ENCODE measurements at places on chromosomes 7 and 10.

DNA sequence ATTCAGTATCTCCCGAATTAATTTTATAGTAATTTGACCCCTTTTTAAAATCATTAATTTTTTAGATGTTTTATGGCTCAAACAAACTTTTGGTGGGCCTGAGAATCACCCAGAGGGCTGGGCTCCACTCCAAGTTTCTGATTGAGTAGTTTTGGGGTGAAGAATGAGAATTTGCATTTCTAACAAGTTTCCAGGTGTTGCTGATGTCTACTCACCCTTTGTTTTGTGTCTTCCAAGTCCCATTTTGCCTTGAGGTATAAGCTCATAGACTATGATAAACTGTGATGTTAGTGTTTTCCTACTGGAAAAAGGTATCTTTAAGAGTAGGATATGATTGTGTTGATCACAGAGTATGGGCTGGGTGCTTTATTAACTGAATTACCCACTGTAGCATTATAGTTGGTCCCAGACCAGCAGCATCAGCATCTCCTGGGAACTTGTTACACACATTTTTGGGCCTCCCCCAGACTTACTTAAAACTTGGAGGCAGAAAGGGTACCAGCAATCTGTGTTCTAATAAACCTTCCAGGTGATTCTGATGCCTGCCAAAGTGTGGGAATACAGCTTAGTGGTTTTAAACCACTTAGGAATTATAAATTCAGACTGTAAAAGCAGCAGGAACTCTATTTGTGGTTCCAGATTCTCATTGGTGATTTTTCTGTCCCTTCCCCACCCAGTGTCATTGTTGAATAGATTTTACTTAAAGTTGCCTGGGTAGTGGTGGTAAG is 19.1 kb downstream of the ZNRF2 start:
- DNase-seq = no peak

GRCh38 chr7:50534690-50535290 is 30.4 kb downstream of the DDC start:
- peak; percentile 97 for DNase-seq

GRCh38 chr10:112756235-112756527 is 193.9 kb upstream of the TCF7L2 start:
- DNase-seq = no peak

GRCh38 chr10:116080553-116080952 is 192.5 kb downstream of the GFRA1 start:
- DNase-seq = no peak

DNA sequence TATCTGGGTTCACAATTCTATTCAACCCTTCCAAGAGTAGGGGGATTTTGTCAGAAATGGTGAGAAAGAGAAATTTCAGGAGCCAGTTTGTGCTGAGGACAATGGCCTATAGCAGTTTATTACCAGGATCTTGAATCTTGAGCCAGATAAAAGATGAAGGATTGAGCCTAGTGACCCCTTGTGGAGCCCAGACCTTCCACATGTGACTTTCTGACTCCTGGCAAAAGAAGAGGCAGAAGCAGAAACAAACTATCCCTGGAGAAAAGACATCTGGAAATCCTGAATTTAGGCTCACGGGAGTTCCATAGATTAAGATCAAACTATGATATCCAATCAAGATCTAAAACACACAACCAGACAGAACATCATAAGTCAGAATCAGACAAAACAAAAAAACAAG is 60.9 kb upstream of the CHRM2 start:
- no peak for DNase-seq

- no peak for DNase-seq
Measured at GRCh38 chr10:21499701-21500577, 25.5 kb downstream of the SKIDA1 start.

- no peak for DNase-seq
Measured at GRCh38 chr10:11557513-11557912, 53.9 kb downstream of the USP6NL start.

- DNase-seq = no peak
Measured at GRCh38 chr10:53638006-53638405, 865.4 kb upstream of the MBL2 start.

DNA sequence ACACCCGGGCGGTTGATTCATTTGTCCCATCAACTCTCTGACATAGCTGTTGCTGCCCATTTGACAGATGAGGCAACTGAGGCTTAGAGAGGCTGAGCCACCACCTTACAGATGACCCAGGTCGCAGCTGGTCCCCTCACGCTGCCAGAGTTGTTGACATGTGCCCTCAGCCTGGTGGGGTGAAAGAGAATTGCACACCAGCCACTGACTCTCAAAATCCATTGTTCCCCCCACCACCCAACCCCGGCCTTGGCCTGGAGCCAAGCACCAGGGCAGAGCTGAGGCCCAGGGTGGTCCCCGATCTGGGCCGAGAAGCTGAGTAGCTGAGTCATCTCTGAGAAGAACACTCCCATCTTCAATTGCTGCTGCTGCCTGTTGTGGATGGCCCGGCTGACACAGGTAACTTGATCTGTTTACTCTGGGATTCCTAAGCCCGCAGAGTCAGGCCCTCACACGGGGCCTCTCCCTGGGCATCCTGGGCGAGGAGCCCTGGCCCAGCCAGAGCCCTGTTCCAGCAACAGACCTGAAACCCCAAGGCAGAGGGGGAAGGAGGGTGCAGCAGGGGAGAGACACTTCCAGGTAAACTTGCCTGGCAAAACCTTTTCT is 27.5 kb downstream of the PVRIG start:
- peak; percentile 83 for DNase-seq
